ENCODE measurements at places on chromosomes 13 and 19. TPM values are rescaled to one million over a fixed set of nuclear protein-coding genes. Genes with fewer than 3 reads are reported as not detected.

The ZNF844 gene
- 0.50 TPM for polyA plus RNA-seq

The NCCRP1 gene
- 2.3 TPM for polyA plus RNA-seq

The KLK3 gene
- not detected for polyA plus RNA-seq

The SIGLEC9 gene
- not detected for polyA plus RNA-seq

The MAP4K1 gene
- polyA plus RNA-seq: not detected

The PGLYRP1 gene
- polyA plus RNA-seq: not detected

The OR7D2 gene
- not detected for polyA plus RNA-seq

The PLVAP gene
- not detected for polyA plus RNA-seq

The DCLK1 gene
- 0.05 TPM for polyA plus RNA-seq

The COX6B1 gene
- 560 TPM for polyA plus RNA-seq

The SIX5 gene
- 1.3 TPM for polyA plus RNA-seq

The GPR180 gene
- polyA plus RNA-seq: 6.5 TPM

The DACT3 gene
- 0.14 TPM for polyA plus RNA-seq

The CFAP97D2 gene
- not detected for polyA plus RNA-seq

The RNF17 gene
- not detected for polyA plus RNA-seq

The IGSF23 gene
- not detected for polyA plus RNA-seq

The METTL21C gene
- polyA plus RNA-seq: not detected

All from keratinocyte (primary cell).